ENCODE measurements at places on chromosomes 5 and 9.

- DNase-seq = no peak
These were observed 714.2 kb upstream of the C9orf72 start for GRCh38 chr9:28287455-28287854.

GRCh38 chr5:57804007-57804444 lies 321.4 kb upstream of the ACTBL2 start:
- no peak for DNase-seq

DNA sequence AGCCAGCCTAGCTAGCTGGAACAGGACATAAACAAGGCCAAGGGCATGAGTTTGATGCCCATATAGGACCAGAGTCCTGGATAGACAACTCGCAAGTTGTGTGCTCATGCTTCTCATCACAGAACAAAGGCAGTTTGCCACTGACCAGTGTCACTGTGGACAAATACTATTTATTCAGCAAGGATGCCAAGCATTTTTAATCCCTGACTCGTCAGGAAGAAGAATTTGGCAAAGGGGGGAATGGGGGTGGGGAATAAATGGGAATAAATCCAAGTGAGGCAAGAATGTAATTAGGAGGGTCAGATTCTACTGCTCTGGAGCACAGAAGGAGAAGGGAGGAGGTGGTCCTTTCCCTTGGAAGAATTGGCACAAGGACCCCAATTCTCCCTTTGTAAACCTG lies 46.8 kb upstream of the ANKRD55 start:
- DNase-seq = no peak

GRCh38 chr5:172940268-172941066 lies 18.8 kb upstream of the RPL26L1 start:
- peak; percentile 50 for DNase-seq

GRCh38 chr5:75275756-75276155 lies 39.1 kb upstream of the ANKRD31 start:
- DNase-seq = no peak

- DNase-seq = peak; percentile 6
These were observed 784 bp downstream of the NLN start for GRCh38 chr5:65722575-65723403.

- DNase-seq = no peak
These were observed 1.2 kb downstream of the DDX41 start for GRCh38 chr5:177515580-177515979.

- DNase-seq = peak; percentile 22
These were observed 34.5 kb upstream of the SLC46A2 start for GRCh38 chr9:112925058-112925641.

- no peak for DNase-seq
These were observed 218.1 kb downstream of the CETN3 start for GRCh38 chr5:90191352-90192045.

GRCh38 chr9:113656771-113657670 lies 193.5 kb downstream of the RGS3 start:
- no peak for DNase-seq

GRCh38 chr9:117768750-117769395 lies 64.7 kb downstream of the TLR4 start:
- no peak for DNase-seq

Data from DMS79 (cell line).